ENCODE measurements at places on chromosomes 16 and 17.

DNA sequence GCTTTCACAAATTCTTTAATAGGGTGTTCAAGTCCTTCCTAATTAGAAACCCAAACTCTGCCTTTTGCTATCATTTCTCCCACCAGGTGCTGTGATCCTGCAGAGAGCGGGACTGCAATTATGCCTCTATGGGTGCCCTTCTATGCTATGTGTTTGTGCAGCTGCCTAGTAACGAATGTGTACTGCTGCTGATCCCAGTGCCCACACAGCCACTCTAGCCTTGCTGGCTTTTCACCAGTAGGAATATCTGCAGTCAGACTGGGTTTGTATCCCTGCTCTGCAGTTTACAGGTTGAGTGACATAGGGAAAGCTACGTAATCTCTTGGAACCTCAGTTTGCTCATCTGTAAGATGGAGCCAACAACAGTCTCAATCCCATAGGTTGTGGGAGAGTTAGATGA is 179.6 kb upstream of the IRX3 start:
- no peak for DNase-seq

GRCh38 chr16:85049706-85050305 is 22.2 kb downstream of the KIAA0513 start:
- DNase-seq: no peak

DNA sequence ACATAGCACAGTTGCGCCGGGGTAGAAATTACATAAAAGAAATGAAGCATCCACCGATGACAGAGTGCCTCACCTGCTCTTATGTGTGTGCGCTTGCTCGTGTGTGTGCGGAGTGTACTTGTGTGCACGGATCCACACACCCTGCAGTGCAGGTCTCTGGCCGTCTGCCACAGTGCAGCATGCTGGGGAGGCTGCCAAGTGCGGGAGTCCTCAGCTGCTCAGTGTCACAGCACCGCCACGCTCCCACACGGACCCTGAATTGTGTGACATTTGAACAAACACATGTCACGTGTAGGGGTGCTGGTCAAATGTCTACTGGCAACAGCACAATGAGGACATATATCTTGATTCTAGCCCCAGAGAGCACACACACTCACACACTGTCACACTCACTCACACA is 243.0 kb upstream of the MYOCD start:
- no peak for DNase-seq

GRCh38 chr17:80594431-80595269 is 50.0 kb downstream of the RPTOR start:
- no peak for DNase-seq

GRCh38 chr17:48636177-48637018 is 10.2 kb upstream of the HOXB9 start:
- DNase-seq: no peak

DNA sequence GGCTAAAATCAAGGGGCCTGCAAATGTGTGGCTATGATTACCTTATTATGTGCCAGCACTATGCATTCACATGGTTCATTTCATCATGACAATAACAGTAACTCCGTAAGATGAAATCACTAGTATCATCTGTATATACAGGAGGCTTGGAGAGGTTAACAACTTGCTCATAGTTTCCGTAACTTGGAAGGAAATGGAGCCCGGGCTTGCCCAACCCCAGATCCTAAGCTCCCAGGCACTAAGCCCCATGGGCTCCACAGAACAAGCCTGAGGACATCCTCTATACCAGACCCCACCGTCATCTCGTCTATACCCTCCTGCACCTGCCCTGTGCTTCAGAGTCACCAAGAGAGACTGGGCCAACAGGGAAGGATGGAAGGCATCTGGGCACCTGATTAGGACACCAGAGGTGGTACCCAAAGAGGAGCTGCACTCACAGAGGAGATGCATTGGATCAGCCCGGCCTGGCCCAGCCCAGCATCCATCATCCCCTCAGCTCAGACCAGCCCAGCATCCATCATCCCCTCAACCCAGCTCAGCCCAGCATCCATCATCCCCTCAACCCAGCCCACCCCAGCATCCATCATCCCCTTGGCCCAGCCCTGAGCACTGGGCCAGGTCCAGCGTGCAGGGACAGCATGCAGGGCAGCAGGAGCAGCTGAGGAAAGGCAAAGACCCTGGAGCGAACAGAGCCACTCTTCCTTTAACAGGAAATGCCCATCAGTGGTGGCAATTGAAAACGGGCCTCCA is 28.5 kb downstream of the NSMCE1 start:
- no peak for DNase-seq
